ENCODE measurements at places on chromosomes 7 and 10. TPM values are rescaled to one million over a fixed set of nuclear protein-coding genes. Genes with fewer than 3 reads are reported as not detected.

- DNase-seq = no peak
Measured at GRCh38 chr10:129122846-129123245, 344.2 kb upstream of the MGMT start.

The MRLN gene
- 142 TPM for polyA plus RNA-seq

GRCh38 chr10:9786576-9786975, 1231.1 kb upstream of the CELF2 start:
- no peak for DNase-seq

GRCh38 chr10:45581582-45582385, 90.8 kb downstream of the ZFAND4 start:
- no peak for DNase-seq

GRCh38 chr10:125554016-125554703, 128.8 kb downstream of the TEX36 start:
- DNase-seq = no peak

GRCh38 chr7:119720541-119720940, 552.4 kb upstream of the KCND2 start:
- DNase-seq = peak; percentile 38

GRCh38 chr7:122468945-122469344, 164.4 kb upstream of the FEZF1 start:
- peak; percentile 1 for DNase-seq

DNA sequence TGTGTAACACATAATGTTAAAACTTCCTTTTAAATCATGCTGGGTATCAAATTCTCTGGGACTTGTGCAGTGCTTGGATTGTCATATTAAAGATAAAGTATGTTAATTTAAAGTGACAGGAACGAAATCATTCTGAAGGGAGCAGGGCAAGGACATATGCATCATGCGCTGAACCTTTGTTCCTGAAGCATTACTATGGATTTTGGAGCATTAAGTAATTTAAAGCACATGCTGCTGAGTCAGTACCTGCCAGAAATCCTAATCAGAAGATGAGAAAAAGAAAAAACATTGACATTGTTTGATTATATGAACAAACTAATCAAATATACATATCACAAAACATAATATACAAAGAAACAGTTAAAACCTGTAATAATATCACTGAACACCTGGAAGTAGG, 101.4 kb downstream of the MICU1 start:
- DNase-seq = no peak

- DNase-seq = peak; percentile 50
Measured at GRCh38 chr7:144019457-144019856, 19.3 kb downstream of the OR6B1 start.

DNA sequence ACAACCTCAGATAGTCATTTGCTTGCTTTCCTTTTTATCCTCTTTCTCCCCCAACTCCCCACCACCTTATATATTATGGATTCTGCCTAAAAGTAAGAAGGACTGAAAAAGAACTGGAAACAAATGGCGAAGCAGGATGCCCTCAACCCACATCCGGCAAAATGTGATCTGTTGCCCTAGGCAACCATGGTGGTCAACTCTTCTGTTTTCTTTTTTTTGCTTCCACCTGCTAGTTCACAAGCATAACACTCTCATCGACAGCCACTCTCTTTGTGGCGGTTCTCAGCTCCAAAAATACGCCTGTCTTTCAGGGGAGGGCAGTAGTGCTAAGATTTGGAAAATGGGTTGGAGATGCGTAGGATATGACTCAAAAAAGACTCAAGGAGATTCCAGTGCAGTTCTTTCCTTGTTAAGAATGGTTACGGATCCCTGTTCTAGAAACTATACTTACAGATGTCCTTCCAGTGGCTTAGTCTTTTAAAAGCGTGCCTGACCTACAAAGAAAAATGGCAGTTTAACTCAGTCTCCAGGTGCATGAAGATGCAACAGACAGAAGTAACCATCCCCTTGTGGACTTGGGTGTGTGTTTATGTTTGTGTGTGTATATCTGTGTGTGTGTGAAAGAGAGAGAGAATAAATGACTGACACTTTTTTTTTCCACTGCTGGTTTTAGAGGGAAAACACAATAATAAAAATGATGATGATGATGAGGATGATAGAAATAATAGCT, 10.7 kb downstream of the APBB1IP start:
- no peak for DNase-seq

The TAS2R39 gene
- not detected for polyA plus RNA-seq

GRCh38 chr7:5629941-5630340, 151.5 kb downstream of the RNF216 start:
- DNase-seq = peak; percentile 34

GRCh38 chr10:36764823-36765222, 360.6 kb upstream of the ANKRD30A start:
- no peak for DNase-seq

- DNase-seq = peak; percentile 85
Measured at GRCh38 chr10:68231106-68231816, 652 bp downstream of the ATOH7 start.

DNA sequence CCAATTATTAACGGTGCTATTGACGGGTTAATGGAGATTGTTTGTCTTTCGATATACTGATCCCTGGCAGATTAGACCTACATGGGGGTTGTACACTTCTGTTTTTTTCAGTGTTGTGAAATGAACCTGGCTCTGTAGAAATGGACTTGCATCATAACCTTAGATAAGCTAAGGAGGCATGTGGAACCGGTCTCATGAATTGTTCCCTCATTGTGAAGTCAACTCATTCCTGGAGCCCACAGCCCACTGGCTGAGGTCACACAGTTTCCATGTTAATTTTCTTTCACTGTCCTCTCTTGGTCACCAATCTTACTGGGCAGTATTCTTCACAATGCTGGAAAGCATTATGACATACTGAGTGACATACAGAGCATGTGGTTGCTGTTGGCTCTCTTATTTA, 202.8 kb downstream of the BMPER start:
- no peak for DNase-seq

- peak; percentile 14 for DNase-seq
Measured at GRCh38 chr10:130934293-130935127, 377.0 kb downstream of the TCERG1L start.

The CACNB2 gene
- 1.1 TPM for polyA plus RNA-seq

The LRIT1 gene
- not detected for polyA plus RNA-seq

- no peak for DNase-seq
Measured at GRCh38 chr7:125823538-125823937, 893.9 kb upstream of the POT1 start.

The NAT16 gene
- polyA plus RNA-seq = not detected

DNA sequence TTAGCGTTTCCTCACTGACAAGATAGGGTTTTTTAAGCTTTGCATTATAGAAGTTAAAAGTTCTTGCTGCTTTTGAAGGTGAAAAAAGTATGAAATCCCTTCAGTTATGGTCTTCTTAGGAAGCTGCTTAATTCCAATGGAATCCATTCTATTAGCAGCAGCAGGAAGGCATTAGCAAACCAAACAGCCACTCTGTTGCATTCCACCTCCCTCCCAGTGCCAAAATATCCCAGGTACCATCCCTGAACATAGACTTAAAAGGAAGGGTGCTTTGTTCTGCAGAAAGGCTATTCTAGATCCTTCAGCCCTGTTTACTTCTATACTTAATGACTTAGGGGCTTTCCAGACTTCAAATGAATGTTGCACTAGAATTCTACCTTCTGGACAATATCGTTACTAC, 23.8 kb downstream of the ENO4 start:
- no peak for DNase-seq

- no peak for DNase-seq
Measured at GRCh38 chr10:123988694-123989093, 97.1 kb upstream of the CPXM2 start.

DNA sequence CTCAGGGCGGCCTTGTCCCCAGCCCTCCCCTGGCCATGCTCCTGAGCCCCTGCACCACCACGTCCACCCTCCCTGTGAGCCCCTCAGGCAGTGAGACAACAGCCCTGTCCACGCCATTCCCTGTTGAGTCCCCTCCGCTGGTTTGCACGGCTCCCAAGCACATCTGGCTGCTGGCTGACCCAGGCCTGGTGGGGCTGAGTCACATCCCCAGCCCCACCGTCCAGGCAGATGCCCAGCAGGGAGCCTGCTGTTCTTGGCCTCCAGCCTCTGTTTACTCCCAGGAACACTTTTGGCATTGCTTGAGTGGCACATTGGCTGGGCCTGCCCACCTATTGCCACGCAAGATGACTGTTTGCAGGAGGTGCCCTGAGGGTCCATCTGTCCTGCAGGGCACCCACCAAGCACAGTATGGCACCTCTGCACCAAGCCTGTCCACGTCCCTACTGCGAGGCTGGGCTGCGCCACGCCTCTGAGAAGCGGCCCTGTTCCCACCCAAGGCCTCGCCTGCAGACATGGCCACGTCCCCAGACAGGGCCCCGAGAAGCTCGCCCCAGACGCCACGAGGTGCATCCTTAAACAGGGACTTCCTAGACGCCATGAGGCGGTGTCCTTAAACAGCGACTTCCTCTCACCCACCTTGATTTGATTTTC, 48.4 kb upstream of the INPP5A start:
- no peak for DNase-seq

The ZNF853 gene
- 14.9 TPM for polyA plus RNA-seq

DNA sequence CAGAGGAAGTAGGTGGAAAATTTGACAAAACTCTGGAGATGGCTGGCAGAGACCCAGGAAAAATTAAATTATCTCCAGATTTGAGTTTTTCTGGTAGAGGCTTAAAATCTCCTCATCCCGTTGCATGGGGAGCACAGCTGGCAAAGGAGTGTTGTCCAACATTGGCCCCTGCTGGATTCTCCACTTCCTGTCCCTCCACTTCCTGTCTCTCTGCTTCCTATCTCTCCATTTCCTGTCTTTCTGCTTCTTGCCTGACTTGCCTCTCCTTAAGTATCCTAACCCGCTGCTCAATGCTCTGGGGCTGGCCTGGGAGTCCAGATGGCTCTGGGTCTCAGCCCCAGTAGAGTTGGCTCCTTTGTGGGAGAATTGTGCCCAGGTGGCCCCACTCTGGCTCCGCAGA, 65.8 kb upstream of the EMX2 start:
- peak; percentile 64 for DNase-seq

The SORCS3 gene
- 0.30 TPM for polyA plus RNA-seq

The HECW1 gene
- 0.46 TPM for polyA plus RNA-seq

DNA sequence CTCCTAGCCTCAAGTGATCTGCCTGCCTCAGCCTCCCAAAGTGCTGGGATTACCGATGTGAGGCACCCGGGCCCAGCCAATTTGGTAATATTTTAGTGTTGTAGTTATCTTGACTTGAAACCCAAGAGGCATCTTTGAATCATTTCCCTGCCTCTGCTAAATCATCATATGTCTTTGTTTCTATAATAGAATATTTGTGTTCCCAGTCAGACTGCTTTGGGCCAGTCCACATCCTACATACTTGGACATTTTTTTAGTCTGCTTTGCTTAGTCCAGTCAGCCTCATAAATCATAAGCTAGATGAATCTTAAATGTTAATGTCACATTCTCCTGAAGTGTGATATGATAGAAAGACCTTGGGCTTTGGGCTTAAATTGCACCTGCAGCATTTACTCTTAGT, 5.9 kb downstream of the STAM start:
- no peak for DNase-seq

- peak; percentile 35 for DNase-seq
Measured at GRCh38 chr10:104274762-104275721, 6.1 kb downstream of the GSTO2 start.

- DNase-seq = no peak
Measured at GRCh38 chr7:141028767-141029166, 14.0 kb upstream of the MRPS33 start.

- no peak for DNase-seq
Measured at GRCh38 chr10:98316170-98316569, 48.2 kb upstream of the LOXL4 start.

The LRMDA gene
- polyA plus RNA-seq = 6.7 TPM

DNA sequence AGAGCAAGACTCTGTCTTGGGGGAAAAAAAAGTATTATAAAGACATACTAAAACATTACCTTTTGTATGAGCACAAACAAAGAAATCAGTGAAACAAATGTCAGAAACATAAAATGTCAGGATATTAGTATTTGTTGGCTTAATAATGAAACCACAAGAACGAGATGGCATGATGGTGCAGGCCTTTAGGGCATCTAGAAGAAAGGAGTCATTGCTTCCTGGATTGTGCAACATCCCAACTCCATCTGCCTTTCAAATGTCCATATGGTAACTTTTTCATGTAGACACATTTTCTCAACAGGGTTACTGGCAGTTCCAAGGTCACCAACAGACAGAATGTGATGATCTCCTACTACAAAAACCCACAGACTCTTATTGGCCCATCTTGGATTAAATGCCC, 96.6 kb downstream of the ZNF248 start:
- no peak for DNase-seq

The SEMA3D gene
- 12.7 TPM for polyA plus RNA-seq

The HMX3 gene
- not detected for polyA plus RNA-seq

DNA sequence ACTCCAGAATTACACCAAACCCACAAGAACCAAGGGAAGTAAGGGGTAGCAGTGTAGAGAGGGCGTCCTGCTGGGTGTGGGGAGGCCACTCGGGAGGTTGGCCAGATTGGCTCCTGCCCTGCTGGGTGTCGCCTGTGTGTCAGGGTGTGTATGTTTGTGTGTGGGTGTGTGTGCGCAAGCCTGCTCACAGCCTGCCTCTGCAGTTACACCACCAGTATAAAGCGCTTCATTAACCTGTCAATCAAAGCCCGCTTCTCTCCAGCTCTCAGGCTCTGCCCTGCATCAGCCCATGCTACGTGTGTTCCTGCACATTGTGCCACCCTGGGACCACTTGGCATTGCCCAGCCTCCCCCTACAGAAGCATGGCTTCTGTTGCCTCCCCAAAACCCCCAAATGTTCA, 83.3 kb upstream of the PAX2 start:
- no peak for DNase-seq

DNA sequence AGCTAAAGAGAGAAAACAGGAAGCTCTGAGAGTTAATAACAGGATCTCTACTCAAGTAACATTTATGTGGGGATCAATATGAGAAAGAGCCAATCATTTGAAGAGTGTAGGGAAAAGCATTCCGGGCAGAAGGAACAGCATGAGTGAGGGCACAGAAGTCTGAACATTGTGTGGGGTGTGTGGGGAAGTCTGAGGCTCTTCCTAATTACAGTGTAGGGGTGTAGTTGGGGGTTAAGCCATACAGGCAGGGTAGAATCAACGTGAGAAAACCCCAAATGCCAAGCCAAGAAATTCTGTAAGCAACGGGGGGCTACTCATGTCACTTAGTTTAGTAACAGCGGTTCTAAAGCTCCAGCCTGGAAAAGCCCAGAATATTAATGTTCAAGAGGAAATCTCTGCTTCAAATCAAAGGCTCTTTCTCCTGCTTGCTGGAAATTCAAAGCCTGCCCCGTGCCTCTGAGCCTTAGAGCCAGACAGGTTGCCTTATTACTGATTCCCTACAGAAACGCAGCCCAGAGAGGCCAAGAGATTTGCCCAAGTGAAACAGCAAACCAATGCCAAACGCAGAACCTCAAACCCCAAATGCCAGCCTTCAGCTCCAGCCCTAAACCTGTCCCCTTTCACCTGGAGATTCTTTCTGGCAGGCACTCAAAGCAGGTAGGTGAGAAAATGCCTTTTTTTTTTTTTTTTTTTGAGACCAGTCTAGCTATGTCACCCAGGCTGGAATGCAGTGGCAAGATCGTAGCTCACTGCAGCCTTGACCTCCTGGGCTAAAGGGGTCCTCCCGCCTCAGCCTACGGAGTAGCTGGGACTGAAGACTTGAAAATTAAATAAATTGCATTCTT, 36.1 kb downstream of the DNAJB12 start:
- no peak for DNase-seq

- DNase-seq = no peak
Measured at GRCh38 chr10:110511734-110512449, 14.2 kb downstream of the DUSP5 start.

- no peak for DNase-seq
Measured at GRCh38 chr10:52028523-52028858, 285.6 kb upstream of the DKK1 start.

Measured in muscle of back (tissue), 13 donors.